ENCODE measurements at places on chromosomes 6 and 20.
A peak's percentile ranks its signal among the peaks of the same experiment; 100 is the strongest.

GRCh38 chr20:38132156-38132909, 32.7 kb downstream of the TGM2 start:
- no peak for DNase-seq

GRCh38 chr6:144657691-144658090, 372.6 kb downstream of the UTRN start:
- DNase-seq, result no peak

DNA sequence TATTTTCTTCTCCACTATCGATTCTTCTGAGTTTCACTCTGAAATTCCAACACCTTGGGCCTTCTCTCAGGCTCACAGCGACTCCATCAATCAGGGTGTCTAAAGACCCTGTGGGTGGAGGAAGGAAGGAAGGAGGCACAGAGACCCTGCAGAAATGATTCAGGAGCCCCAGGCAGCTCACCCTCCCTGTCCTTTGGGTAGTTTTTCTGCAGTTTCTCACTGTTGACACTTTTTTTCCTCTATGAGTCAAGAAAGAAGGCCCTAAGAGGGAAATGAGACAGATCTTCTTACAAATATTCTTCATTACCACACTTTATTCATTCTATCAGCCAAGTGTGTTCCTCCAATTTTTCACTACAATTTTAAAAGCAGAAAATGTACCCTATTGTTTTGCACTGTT, 34.2 kb upstream of the TBXT start:
- DNase-seq, result no peak

- DNase-seq, result no peak
Observed at GRCh38 chr6:8628063-8628462, 192.7 kb upstream of the SLC35B3 start.

DNA sequence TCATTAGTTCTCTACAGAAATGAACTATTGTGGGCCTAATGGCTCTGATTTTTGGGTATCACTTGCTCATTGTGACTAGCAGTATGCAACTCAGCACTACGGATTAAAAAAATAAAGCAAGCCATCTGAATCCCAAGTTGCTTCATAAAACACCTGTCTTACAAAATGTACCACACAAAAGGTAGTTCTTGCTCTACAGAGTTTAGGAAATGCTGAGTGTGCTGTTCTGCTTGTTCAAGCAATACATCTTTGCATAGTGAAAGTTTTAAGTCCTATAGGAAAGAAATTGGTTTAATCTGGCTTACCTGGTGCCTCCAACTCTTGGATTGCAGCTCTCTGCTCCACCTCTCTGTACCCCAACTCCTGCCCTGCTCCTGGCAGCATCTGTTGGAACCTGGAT, 266.7 kb upstream of the AGPAT4 start:
- DNase-seq, result no peak

GRCh38 chr6:133707456-133707855, 181.5 kb upstream of the TCF21 start:
- DNase-seq, result no peak

- DNase-seq, result no peak
Observed at GRCh38 chr6:130968476-130968875, 94.6 kb downstream of the EPB41L2 start.

GRCh38 chr6:33841070-33841469, 37.3 kb upstream of the MLN start:
- no peak for DNase-seq

- peak; percentile 17 for DNase-seq
Observed at GRCh38 chr6:118668761-118669385, 17.5 kb upstream of the CEP85L start.

DNA sequence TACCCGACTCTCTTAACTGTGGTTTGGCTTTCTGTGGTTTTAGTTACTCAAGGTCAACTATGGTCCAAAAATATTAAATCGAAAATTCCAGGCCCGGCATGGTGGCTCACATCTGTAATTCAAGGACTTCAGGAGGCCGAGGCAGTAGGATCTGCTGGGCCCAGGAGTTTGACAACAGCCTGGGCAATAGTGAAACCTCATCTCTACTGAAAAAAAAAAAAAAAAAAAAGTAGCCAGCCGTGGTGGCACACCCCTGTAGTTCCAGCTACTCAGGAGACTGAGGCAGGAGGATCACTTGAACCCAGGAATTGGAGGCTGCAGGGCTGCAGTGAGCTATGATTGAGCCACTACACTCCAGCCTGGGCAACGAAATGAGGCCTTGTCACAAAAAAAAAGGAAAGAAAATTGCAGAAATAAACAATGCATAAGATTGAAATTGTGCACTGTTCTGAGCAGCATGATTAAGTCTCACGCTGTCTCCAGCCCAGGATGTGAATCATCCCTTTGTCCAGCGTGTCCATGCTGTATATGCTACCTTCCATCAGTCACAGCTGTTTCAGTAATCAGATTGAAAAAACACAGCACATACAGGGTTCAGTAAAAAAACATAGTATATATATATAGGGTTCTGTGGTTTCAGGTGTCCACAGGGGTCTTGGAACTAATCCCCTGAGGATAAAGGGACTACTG, 40.7 kb downstream of the RGS17 start:
- DNase-seq, result no peak

DNA sequence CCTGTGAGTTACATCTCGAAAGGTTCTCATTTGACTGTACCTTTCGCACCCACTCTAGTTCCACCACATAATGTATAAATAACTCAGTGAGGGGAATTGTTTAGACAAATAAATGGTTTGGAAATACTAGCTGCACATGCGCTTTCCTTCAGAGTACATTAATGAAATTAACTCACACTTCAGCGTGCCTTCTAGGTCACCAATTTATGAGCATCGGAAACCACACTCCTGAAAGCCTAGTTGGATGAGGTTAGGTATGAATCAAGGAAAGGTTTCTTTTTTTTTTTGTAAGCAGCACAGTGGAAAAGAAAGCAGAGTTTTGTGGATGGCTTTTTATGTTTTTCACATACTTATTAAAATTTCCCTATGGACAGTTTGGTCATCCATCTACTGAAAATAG, 247.8 kb upstream of the TCF21 start:
- DNase-seq, result no peak

DNA sequence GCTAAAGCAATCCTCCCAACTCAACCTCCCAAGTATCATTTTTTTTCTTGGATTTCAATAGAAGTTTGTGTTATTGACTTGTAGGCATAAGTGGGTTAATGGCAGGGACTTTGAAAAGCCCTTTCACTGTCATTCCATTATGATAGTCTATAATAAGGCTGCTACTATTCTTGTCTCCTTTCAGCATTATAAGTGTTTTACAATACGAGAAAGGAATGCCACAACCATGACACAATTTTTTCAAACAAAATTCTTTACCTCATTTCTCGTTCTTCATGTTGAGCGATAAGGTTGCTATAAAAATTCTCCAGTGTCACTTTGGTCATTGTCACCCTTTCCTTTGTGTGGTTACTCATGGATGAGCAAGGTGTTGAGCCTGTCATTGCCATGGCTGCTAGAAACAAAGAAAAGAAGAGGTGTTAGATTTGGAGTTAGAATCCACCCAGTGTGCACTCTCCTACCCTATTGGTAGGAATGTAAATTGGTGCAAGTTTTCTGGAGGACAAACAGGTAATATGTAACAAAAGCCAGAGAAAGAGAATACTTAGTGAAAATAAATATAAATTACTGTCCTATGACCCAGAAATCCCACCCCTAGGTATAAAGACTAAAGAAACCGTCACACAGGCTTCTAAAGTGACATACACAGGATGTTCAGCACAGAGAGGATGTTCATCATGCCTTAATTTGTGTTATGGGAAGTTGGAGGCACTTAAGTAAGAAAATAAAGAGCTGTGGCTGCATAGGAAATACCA, 7.3 kb downstream of the STK38 start:
- no peak for DNase-seq

- DNase-seq, result no peak
Observed at GRCh38 chr6:94673251-94673650, 904.1 kb upstream of the MANEA start.

- DNase-seq, result no peak
Observed at GRCh38 chr20:33034115-33034514, 2.7 kb downstream of the BPIFB6 start.

DNA sequence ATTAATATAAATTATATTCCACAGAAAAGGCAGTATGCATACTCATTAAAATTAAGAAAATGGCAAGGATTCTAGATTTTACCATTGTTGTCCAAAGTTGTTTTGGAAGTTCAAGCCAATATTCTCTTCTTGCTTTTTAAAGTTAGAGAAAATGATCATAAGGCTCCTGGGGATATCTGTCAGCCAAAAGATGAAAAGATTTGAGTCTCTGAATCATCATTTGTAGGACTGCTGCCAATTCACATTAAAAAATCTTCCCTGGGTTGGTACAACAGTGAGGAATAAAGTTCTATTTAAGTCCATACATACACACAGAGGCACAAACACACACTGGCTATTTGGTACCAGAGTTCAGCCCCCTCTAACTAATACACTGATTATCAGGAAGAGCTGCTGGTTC, 620.1 kb downstream of the COL12A1 start:
- DNase-seq, result no peak

DNA sequence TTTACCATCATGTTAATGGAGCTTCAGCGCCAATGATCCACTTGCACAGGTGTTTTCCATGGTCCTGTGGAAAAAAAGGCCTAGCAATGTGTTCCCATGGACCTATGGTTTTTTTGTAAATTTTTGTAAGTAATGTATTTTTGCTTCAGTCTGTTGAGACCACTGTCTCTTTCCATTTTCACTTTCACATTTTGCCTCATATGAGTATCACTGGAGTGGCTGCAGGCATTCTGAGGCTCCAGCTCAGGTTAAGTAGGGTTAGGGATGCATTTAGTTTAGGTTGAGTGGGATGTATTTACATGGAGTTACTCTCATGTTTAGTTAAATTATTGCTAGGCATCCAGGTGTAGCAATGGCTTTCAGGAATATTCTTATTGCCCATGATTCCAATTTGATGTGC, 19.2 kb upstream of the LMBRD1 start:
- DNase-seq, result no peak

GRCh38 chr6:16035488-16036080, 93.3 kb upstream of the MYLIP start:
- DNase-seq, result no peak

- DNase-seq, result no peak
Observed at GRCh38 chr20:1861347-1861976, 33.7 kb upstream of the SIRPA start.

DNA sequence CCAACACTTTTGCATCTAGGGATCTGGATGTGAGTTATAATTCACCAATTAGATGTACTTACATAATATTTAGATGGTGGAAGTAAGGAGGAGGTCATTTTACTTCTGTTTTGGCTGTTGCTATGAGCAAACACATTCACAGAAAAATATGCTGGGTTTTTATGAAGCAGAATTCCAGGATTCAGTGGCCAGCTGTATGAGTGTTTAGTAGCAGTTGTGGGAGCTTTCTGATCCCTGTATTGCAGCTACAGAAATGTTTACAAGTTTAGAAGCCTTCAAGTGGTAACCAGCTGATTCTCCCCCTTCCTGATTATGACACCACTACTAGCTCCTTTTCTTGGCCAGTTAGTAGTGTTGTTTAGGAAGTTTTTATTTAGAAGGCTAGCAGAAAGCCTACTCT, 177.0 kb downstream of the TENT5A start:
- no peak for DNase-seq

GRCh38 chr6:10400330-10400729, 14.5 kb downstream of the TFAP2A start:
- no peak for DNase-seq

GRCh38 chr6:159691963-159692287, 1.1 kb downstream of the SOD2 start:
- DNase-seq, result peak; percentile 80

DNA sequence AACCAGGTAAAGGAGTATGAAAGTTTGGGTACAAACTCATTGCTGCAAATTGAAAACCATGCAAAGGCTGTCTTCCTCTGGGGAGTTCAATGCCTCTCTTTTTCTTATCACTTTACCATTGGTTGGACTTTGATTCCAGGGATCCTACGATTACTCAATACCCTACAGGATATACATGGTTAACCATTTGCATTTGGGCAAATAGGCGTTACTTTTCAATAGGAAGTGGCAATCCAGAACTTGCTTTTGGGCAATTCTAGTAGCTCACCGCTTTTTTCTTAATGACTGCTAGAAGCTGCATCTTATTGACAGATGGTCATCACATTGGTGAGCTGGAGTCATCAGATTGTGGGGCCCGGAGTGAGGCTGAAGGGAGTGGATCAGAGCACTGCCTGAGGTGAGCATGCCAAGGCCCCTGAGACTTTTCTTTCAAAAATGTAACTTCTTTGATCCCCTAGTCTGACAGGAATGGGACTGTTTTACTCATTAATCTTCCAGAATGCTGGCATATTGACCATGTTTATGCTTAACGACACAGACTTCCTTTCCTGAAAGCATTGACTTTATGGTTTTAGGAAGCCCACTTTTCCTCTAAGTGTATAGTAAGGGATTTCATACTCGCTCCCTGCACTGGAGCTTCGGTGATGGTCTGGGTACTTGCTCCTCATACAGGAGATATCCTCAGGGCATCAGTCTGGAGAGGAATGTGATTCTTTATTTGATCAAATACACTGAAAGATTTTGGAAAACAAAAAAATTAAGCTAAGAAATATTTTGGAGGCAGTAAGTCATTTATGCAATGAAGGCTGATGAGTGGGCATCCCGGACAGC, at the start of gene CCR6:
Gene CCR6, plus strand, starts transcription at position 270 of the 831 bp plus-strand sequence. CDS start 13,039 bp downstream, outside the sequence.
- no peak for DNase-seq

GRCh38 chr6:125798734-125799508, 8.2 kb downstream of the NCOA7 start:
- no peak for DNase-seq

- DNase-seq, result no peak
Observed at GRCh38 chr20:1874450-1875182, 20.6 kb upstream of the SIRPA start.

DNA sequence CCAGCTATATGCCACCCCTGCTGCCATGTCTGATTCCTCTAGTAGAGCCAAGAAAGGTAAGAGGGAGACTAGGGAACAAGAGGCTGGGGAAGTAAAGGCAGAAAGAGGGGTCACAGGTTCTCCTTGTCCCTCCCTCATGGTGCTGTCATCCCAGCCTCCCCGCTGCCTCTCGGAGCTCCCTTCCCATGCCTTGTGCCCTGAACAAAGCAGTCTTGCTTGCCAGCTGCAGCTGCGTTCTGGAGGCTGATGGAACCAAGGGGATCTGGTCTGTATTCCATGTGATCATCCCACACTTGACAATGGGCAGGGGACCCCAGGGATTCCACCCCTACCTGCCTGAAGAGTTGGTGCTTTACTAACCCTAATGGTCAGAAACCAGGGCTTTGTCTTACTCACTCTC, 61.4 kb downstream of the DAAM2 start:
- DNase-seq, result no peak

GRCh38 chr6:57094689-57095088, 4.7 kb downstream of the ZNF451 start:
- no peak for DNase-seq

DNA sequence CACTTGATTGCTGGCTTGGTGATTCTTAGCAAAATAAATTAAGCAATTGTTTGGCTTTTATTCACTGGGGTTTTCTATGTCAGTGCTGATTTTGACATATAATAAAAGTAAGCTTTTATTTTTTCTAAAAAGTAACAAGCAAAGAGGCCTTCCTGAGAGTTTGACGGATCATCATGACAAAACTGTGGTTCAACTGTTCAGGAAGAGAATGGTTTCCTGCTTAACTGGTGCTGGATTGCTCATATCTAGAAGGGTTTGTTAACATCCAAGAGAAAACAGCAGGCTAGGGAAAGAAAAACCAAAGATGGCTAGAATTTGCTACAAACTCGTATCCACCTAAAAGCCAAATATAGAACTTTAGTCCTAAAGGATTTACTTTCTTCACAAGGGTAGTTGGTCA, 21.2 kb downstream of the SERPINB1 start:
- no peak for DNase-seq
